ENCODE measurements at places on chromosomes 5 and 9. TPM values are rescaled to one million over a fixed set of nuclear protein-coding genes. Genes with fewer than 3 reads are reported as not detected.
A peak's percentile ranks its signal among the peaks of the same experiment; 100 is the strongest.

GRCh38 chr9:13139641-13140171, 139.8 kb downstream of the MPDZ start:
- no peak overlapping the region for H3K4me3 ChIP-seq
- no peak overlapping the region for H3K27ac ChIP-seq
- H3K4me1 ChIP-seq: peaks cover 8% of the 10 kb centered on the region

GRCh38 chr5:11892832-11893231, 11.4 kb downstream of the CTNND2 start:
- no peak overlapping the region for H3K27ac ChIP-seq
- H3K4me1 ChIP-seq: no peaks in the 10 kb centered on the region
- H3K36me3 ChIP-seq: no peaks in the 10 kb centered on the region
- H3K27me3 ChIP-seq: no peaks in the 10 kb centered on the region

DNA sequence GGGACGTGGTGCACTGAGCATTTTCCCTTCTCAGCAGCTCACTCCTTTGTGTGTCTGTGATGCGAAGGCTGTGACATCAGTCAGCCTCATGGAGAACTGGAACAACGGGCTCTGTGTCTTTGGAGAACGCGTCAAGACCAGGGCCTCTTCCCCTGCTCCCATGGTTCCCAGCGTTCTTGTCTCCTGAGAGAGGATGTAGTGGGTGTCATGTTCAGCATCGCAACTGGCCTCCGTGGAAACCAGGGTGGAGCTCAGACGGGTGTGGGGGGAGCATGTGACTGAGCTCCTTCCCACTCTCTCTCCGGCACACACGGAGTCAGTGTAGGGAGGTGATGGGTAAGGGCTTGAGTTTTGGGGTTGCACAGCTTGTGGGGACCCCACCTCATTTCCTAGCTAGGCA, 59.7 kb downstream of the TENT4A start:
- no peaks in the 10 kb centered on the region for H3K4me1 ChIP-seq
- no peaks in the 10 kb centered on the region for H3K36me3 ChIP-seq
- no peaks in the 10 kb centered on the region for H3K27me3 ChIP-seq
- no peak for DNase-seq

DNA sequence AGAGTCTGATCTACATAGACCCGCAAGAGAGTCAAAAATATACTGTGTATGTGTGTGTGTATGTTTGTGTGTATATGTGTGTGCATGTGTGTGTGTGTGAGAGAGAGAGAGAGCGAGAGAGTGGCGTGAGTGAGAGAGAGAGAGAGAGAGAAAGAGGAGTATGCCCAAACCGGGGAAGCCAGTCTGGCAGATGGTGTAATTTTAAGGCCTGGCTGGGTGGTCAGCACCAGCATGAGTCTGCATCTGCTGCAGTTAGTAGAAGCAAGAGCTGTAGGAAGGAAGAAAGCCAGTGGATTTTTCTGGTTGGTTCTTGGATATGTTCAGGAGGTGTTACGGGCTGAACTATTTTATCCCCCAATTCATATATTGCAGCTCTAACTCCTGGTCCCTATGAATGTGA, 75.2 kb downstream of the ACTBL2 start:
- no peaks in the 10 kb centered on the region for H3K27me3 ChIP-seq
- peak overlapping the region; percentile 72 for H3K27ac ChIP-seq
- peaks cover 10% of the 10 kb centered on the region for H3K4me1 ChIP-seq
- no peak overlapping the region for H3K4me3 ChIP-seq
- no peaks in the 10 kb centered on the region for H3K36me3 ChIP-seq

DEPDC1B gene
- total RNA-seq: 26.3 TPM

PCDHGA9 gene
- 0.51 TPM for total RNA-seq

BARHL1 gene
- total RNA-seq: not detected

TRIM32 gene
- 3.4 TPM for total RNA-seq
